ENCODE measurements at places on chromosomes 11 and 22. TPM values are rescaled to one million over a fixed set of nuclear protein-coding genes. Genes with fewer than 3 reads are reported as not detected.
A peak's percentile ranks its signal among the peaks of the same experiment; 100 is the strongest.

GRCh38 chr11:9138133-9138453, 46.7 kb upstream of the SCUBE2 start:
- no peak overlapping the region for H3K27ac ChIP-seq
- peaks cover 12% of the 10 kb centered on the region for H3K4me1 ChIP-seq
- no peak overlapping the region for H3K4me3 ChIP-seq
- H3K36me3 ChIP-seq, result peaks cover 29% of the 10 kb centered on the region
- no peak for DNase-seq
- no peaks in the 10 kb centered on the region for H3K27me3 ChIP-seq

- no peaks in the 10 kb centered on the region for H3K27me3 ChIP-seq
- peaks cover 5% of the 10 kb centered on the region for H3K36me3 ChIP-seq
- no peak overlapping the region for H3K4me3 ChIP-seq
- no peak overlapping the region for H3K27ac ChIP-seq
- no peaks in the 10 kb centered on the region for H3K4me1 ChIP-seq
- DNase-seq, result peak; percentile 61
These were observed 27.7 kb downstream of the DNAJC24 start for GRCh38 chr11:31397239-31397834.

The CABP4 gene
- 5.3 TPM for total RNA-seq

GRCh38 chr11:119585043-119585781, 143.8 kb downstream of the NECTIN1 start:
- H3K27me3 ChIP-seq, result peaks cover 15% of the 10 kb centered on the region
- DNase-seq, result peak; percentile 50
- no peak overlapping the region for H3K4me3 ChIP-seq
- H3K4me1 ChIP-seq, result no peaks in the 10 kb centered on the region
- H3K36me3 ChIP-seq, result no peaks in the 10 kb centered on the region

- H3K4me3 ChIP-seq, result peak overlapping the region; percentile 39
- H3K4me1 ChIP-seq, result peaks cover 10% of the 10 kb centered on the region
- H3K36me3 ChIP-seq, result peaks cover 13% of the 10 kb centered on the region
- H3K27ac ChIP-seq, result peak overlapping the region; percentile 96
- no peaks in the 10 kb centered on the region for H3K27me3 ChIP-seq
These were observed 15.4 kb downstream of the BAD start for GRCh38 chr11:64268893-64269539.

DNA sequence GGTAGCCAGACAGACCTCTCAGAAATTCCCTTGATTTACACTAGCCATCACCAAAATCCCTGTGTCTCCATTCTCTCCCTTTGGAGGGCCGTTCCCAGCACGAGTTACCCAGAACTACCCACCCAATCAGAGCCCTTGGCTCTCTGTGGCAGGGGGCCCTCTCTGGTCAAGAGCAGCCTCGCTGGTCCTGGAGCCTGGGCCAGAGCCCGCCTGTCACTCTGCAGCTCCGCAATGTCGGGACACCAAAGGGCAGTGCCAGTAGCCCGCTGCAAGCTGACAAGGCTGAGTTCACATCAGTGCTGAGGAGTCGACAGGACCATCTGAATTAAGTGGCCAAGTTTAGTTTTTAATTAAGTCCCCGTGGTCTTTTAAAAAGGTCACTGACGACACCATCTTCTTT, 241.6 kb downstream of the ST3GAL4 start:
- no peaks in the 10 kb centered on the region for H3K36me3 ChIP-seq
- H3K27me3 ChIP-seq, result no peaks in the 10 kb centered on the region

The ACR gene
- 1.1 TPM for total RNA-seq

GRCh38 chr11:64757549-64758329, 2.0 kb downstream of the PYGM start:
- no peak for DNase-seq
- no peaks in the 10 kb centered on the region for H3K27me3 ChIP-seq
- no peak overlapping the region for H3K4me3 ChIP-seq
- peaks cover 4% of the 10 kb centered on the region for H3K36me3 ChIP-seq
- no peak overlapping the region for H3K27ac ChIP-seq

- H3K27ac ChIP-seq, result no peak overlapping the region
- no peak overlapping the region for H3K4me3 ChIP-seq
- peaks cover 16% of the 10 kb centered on the region for H3K36me3 ChIP-seq
- no peaks in the 10 kb centered on the region for H3K27me3 ChIP-seq
- peaks cover 31% of the 10 kb centered on the region for H3K4me1 ChIP-seq
These were observed 1.4 kb upstream of the PEX16 start for GRCh38 chr11:45918962-45919675.

DNA sequence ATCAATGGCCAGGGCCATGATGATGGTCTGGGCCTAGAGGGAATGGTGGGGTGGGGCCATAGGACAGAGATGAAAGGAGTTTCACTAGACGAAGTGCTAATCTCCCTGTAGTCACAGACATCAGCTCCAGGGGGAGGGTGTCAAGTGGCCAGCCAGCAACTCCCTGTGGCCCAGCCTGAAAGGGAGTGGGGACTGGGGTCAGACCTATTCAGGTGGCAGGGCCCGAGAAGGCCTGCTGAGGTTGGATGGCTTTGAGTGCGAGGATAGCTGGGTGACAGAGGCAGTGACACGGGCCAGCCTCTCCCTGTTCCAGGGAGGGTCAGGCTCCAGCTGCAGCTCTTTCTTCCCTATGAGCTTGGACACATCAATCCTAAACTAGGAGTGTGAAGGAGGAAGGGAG, 11.0 kb downstream of the TOB2 start:
- no peaks in the 10 kb centered on the region for H3K27me3 ChIP-seq
- H3K36me3 ChIP-seq, result peaks cover 42% of the 10 kb centered on the region
- DNase-seq, result no peak
- no peak overlapping the region for H3K27ac ChIP-seq

- H3K4me3 ChIP-seq, result no peak overlapping the region
- no peak overlapping the region for H3K27ac ChIP-seq
- no peak for DNase-seq
- no peaks in the 10 kb centered on the region for H3K27me3 ChIP-seq
These were observed 42.1 kb upstream of the MYEOV start for GRCh38 chr11:69251639-69252489.

DNA sequence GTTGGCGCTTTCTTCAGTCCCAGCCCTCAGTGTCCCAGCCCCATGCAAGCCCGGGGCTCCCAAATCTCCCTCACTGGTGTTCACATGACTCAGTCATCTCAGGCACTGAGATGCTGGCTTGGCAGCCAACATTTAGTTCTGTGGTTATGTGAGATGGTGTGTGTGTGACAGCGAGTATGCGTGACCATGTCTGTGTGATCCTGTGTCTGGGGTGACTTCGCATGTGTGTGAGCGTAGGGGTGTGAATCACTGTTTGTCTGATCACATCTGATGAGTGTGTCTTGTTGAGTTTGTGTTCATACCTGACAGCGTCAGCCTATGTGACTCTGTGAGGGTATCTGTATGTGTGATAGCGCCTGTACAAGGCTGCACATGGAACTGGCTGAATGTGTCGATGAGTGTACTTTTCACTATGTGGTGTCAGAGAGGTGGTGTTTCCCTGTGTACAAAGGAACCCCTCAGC, 16.2 kb downstream of the CREB3L1 start:
- H3K27me3 ChIP-seq, result no peaks in the 10 kb centered on the region
- H3K4me3 ChIP-seq, result no peak overlapping the region
- H3K27ac ChIP-seq, result no peak overlapping the region
- peaks cover 43% of the 10 kb centered on the region for H3K4me1 ChIP-seq

The LIF gene
- 5.1 TPM for total RNA-seq

The SAA2 gene
- 56.7 TPM for total RNA-seq

DNA sequence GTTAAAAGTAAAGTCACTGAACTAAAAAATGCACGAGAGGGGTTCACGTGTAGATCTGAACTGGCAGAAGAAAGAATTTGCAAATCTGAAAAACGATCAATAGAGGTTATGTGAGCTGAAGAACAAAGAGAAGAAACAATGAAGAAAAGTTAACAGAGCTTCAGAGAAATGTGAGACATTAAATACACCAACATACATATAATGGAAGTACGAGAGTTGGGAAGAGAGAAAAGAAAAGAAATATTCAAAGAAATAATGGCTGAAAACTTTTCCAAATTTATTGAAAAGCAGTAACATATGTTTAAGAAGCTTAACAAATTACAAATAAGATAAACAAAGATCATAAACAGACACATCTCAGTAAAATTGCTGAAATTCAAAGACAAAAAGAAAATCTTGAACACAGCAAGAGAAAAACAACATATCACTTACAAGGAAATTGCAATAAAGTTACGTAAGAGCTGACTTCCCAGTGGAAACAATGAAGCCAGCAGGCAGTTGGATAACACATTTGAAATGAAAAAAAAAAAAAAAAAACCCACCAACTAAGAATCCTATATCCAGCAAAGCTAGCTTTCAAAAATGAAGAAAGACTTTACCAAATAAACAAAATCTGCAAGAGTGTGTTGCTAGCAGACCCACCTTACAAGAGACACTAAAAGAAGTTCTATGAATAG, 56.8 kb downstream of the EMSY start:
- H3K27ac ChIP-seq, result no peak overlapping the region
- no peak for DNase-seq

- H3K27me3 ChIP-seq, result no peaks in the 10 kb centered on the region
- H3K27ac ChIP-seq, result no peak overlapping the region
- H3K4me1 ChIP-seq, result no peaks in the 10 kb centered on the region
These were observed 532.9 kb downstream of the TBC1D22A start for GRCh38 chr22:47295226-47295901.

GRCh38 chr11:119144825-119145486, 3.9 kb upstream of the ABCG4 start:
- peaks cover 12% of the 10 kb centered on the region for H3K4me1 ChIP-seq
- H3K36me3 ChIP-seq, result no peaks in the 10 kb centered on the region
- peaks cover 12% of the 10 kb centered on the region for H3K27me3 ChIP-seq
- peak; percentile 70 for DNase-seq
- H3K27ac ChIP-seq, result no peak overlapping the region

The TRABD gene
- 70.3 TPM for total RNA-seq

GRCh38 chr11:85699957-85700741, 14.2 kb upstream of the CCDC89 start:
- H3K36me3 ChIP-seq, result peaks cover 3% of the 10 kb centered on the region
- no peaks in the 10 kb centered on the region for H3K27me3 ChIP-seq
- no peak overlapping the region for H3K4me3 ChIP-seq
- DNase-seq, result no peak
- H3K27ac ChIP-seq, result no peak overlapping the region

The TMEM45B gene
- 11.6 TPM for total RNA-seq

The SSTR3 gene
- total RNA-seq, result 0.11 TPM

The CYP2D6 gene
- 1.3 TPM for total RNA-seq

DNA sequence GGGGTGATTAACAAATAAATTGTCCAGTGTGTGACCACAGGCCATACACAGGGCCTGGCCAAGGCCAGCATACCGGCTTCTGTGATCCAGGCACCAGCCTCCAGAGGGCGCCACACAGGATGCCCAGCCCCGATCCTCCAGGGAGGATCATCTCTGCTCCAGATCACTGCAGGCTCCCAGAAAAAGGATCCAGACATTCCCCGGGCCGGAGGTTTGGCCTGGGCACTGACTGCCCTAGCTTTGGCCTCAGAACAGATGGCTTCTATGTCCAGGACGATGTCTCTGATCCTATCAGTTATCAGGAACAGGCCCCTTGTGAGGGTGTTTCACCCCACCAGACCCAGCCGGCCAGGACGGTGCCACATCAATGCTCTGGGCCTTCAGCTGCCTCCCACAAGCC, 74.5 kb upstream of the LMO1 start:
- H3K4me3 ChIP-seq, result no peak overlapping the region
- H3K27me3 ChIP-seq, result no peaks in the 10 kb centered on the region
- H3K36me3 ChIP-seq, result no peaks in the 10 kb centered on the region
- H3K27ac ChIP-seq, result no peak overlapping the region
- no peaks in the 10 kb centered on the region for H3K4me1 ChIP-seq
- DNase-seq, result no peak

- H3K27me3 ChIP-seq, result no peaks in the 10 kb centered on the region
- no peaks in the 10 kb centered on the region for H3K4me1 ChIP-seq
- H3K27ac ChIP-seq, result no peak overlapping the region
- H3K4me3 ChIP-seq, result no peak overlapping the region
- DNase-seq, result no peak
These were observed 177.3 kb downstream of the ADAMTS15 start for GRCh38 chr11:130625578-130626306.

The IGSF9B gene
- total RNA-seq, result 4.9 TPM

- H3K36me3 ChIP-seq, result peaks cover 13% of the 10 kb centered on the region
- no peaks in the 10 kb centered on the region for H3K27me3 ChIP-seq
- DNase-seq, result no peak
- H3K4me3 ChIP-seq, result no peak overlapping the region
- H3K4me1 ChIP-seq, result no peaks in the 10 kb centered on the region
These were observed 34.9 kb downstream of the SERPIND1 start for GRCh38 chr22:20808844-20809243.

GRCh38 chr11:123122341-123122740, 60.4 kb upstream of the HSPA8 start:
- H3K4me1 ChIP-seq, result peaks cover 11% of the 10 kb centered on the region
- no peak overlapping the region for H3K27ac ChIP-seq
- no peaks in the 10 kb centered on the region for H3K36me3 ChIP-seq
- no peaks in the 10 kb centered on the region for H3K27me3 ChIP-seq

DNA sequence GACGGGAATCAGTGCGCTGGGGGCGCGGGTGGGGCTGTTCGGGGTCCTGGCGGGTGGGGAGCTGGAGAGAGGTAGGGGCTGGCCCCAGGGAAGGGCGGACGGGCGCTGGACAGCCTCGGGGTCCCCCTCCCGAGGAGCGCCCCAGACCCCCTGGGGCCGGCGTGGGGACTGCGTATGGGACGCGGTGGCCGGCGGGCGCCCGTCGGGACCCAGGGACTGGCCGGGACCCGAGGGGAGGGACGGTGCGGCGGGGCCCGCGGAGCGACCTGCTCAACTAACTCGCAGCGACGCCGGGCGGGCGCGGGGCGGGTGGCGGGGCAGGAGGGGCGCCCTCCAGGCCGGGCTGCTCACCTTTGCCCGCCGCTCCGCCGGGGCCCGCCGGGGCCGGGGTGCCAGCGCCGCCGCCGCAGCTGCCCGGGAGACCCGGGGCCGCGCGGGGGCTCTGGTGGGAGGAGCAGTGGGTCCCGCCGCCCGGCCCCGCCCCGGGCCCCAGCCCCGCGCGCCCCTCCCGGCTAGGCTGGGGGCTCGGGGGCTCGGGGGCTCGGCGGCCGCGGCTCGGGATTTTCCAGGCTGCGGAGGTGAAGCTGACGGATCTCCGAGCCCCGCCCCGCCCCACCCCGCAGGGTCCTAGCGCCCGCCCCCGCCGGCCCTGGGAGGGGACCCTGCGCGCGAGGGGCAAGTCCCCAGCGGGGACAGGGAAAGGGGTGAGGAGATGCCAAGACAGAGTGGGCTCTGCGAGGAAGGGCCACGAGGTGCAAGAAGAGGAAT, 12.3 kb downstream of the STARD10 start:
- peaks cover 26% of the 10 kb centered on the region for H3K4me1 ChIP-seq
- H3K27ac ChIP-seq, result no peak overlapping the region
- peak; percentile 67 for DNase-seq
- no peaks in the 10 kb centered on the region for H3K27me3 ChIP-seq
- H3K36me3 ChIP-seq, result no peaks in the 10 kb centered on the region
- H3K4me3 ChIP-seq, result peak overlapping the region; percentile 48
